ENCODE measurements at places on chromosomes 6 and 20.

- DNase-seq = no peak
Measured at GRCh38 chr6:157157258-157157657, 166.1 kb downstream of the TMEM242 start.

DNA sequence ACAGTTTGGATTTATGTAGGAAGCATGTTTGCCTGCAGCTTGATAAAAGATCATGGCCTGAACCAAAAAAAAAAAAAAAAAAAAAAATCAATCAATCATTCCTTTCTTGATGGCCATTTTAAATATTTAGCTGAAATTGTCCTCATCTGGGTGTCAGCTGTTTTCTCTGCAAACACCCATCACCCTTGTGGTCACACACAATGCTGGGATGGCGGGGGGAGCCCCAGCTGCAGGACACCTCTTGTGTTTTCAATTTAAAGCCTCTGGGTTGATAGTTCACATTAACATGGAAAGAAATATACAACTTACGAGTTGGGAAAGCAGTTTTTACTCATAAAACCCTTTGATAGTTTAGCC lies 160.4 kb downstream of the ZFP64 start:
- DNase-seq = no peak

GRCh38 chr6:132405143-132405915 lies 4.1 kb upstream of the MOXD1 start:
- no peak for DNase-seq

- no peak for DNase-seq
Measured at GRCh38 chr6:105795913-105796517, 290.1 kb upstream of the PRDM1 start.

- DNase-seq = no peak
Measured at GRCh38 chr6:107115695-107116327, 496 bp upstream of the BEND3 start.

- no peak for DNase-seq
Measured at GRCh38 chr6:22363714-22364239, 66.9 kb upstream of the PRL start.

DNA sequence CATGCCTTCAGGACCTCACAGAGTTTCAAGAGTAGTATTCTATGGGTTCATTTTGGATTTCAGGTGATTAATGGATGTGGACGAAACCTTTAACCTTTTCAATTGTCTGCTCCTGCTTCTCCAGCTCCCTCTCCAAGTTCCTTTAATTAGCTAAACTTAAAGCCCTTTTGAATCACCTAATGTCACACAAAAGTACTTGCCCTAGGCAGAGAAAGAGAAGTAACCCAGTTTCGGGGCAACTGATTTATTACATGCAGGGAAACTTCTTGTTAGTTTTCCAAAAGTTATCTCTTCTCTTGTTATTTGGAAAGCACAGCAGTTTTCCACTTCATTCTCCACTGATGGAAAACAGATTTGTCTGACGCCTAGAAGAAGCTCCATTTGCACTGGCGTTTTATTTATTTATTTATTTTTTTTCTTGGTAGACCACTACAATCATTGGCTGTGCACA lies 407.7 kb upstream of the JARID2 start:
- no peak for DNase-seq

GRCh38 chr6:151501511-151502136 lies 7.8 kb downstream of the CCDC170 start:
- no peak for DNase-seq

GRCh38 chr20:38537176-38537575 lies 43.8 kb upstream of the ADIG start:
- DNase-seq = no peak

DNA sequence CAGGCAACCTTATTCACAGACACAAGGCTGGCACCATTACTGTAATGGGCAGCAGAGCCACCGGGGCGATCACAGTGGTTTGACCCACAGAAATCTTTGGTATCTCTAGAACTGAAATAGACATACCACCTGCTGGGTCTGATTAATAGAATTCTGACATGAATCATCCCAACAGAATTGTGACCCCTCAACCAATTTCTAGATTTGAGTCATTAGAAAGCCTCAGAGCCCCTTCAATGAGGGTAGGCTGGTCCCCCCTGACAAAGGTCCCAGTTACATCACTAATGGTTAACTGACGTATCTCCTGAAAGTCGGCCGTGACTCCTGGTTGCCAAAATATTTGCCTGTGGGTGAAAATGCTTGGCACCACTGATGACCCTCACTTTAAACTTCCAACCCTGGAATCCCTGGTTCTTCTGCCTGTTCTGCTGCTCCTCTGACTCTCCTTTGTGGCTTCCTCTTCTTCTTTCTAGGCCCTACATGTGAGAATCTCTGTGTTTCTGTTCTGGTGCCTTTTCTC lies 124.9 kb upstream of the ARID1B start:
- DNase-seq = no peak

GRCh38 chr6:391559-392440 lies at the start of gene IRF4:
Gene IRF4, plus strand, starts transcription at chr6:391752. Its CDS starts 1,401 bp downstream, at chr6:393153.
- DNase-seq = no peak

DNA sequence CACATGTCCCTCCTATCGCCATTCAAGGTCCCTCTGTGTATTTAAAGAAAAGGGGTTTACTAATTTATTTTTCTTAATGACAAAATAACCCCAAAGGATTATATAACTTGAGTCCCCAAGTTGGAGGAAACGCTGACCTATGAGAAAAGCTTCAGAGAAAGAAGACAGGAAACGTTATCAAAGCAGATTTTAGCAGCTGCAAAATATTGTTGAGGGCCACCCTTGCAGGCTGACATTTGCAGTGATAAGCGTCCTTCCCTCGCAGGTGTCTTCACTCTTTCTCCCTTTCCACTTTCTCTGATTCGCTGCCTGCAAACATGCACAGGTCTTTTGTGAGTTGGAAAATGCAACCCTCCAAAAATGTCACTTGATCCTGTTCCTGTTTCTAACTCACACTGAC lies 103.2 kb upstream of the RIPOR2 start:
- no peak for DNase-seq

GRCh38 chr6:42153921-42154320 lies 11.5 kb upstream of the C6orf132 start:
- DNase-seq = no peak

DNA sequence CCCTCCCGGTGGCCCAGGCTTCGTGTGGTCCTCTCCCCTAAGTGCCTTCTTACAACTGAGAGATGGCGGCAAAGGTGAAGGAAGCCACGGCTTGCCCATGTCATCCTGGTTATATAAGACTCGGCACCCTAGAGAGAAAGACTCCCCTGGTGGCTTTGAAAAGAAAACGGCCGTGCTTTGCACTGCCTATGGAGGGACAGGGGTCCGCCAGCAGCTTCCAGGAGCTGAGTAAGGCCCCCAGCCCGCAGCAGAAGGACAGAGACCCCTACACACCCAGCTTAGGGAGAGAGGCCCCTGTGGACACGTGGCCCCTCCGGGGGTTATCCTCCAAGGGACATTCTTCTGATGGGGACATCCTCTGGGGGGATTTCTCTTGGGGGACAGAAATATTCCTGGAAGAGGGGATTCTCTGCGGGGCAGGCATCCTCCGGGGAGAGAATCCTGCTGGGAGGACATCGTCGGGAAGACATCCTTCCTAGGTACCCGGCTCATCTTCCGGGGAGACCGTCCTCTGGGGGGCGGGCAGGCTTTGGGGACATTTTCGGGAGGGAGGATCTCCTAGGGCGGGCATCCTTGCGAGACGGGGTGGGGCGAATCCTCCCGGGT lies 511 bp upstream of the OGFR start:
- DNase-seq = no peak

- no peak for DNase-seq
Measured at GRCh38 chr20:32157611-32158010, 48.1 kb downstream of the TM9SF4 start.

DNA sequence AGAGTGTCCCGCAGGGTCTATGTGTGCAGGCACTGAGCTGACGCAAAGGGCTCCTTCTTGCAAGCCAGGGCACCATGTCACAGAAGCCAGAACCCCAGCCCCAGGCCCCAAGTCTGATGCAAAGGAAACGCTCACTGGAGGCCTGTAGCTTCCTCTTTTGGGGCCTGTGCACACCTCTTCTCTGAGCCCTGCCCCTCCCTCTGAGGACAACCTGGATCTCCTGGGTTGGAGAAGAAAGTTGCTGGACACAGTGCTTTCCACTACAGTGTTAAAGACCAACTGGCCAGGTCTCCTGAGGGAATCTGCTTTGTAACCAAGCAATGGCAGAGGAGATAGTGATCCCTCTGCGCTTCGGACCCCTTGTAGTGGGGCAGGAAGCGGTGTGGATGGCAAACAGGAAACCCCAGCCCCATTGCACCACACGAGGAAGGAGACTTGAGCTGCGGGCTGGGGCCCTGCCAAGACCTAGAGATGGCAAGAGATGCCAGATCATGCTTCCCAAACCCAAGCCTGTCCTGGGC lies 90.0 kb downstream of the PRND start:
- DNase-seq = no peak

GRCh38 chr6:162887981-162888689 lies 160.4 kb downstream of the PACRG start:
- DNase-seq = no peak

- DNase-seq = no peak
Measured at GRCh38 chr20:5090191-5090590, 29.6 kb downstream of the PCNA start.

- DNase-seq = no peak
Measured at GRCh38 chr6:153032255-153032882, 29.9 kb upstream of the MTRF1L start.

DNA sequence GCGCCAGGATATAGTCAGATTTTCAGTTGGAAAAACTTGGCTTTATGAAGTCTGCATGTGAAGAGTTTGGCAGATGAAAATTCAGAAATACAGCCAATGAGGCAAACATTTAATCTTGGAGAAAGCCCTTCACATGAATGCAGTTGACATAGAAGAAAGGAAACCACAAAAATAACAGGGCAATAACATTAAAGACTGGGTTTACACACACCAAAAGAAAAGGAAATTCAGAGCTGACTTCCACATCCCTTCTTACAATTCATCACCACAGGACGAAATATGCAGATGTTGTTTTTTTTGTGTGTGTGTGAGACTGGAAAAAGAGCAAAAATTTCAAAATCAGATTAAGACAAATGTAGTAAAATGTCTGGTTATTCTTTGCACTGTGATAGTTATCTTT lies 69.8 kb upstream of the HEY2 start:
- DNase-seq = no peak

DNA sequence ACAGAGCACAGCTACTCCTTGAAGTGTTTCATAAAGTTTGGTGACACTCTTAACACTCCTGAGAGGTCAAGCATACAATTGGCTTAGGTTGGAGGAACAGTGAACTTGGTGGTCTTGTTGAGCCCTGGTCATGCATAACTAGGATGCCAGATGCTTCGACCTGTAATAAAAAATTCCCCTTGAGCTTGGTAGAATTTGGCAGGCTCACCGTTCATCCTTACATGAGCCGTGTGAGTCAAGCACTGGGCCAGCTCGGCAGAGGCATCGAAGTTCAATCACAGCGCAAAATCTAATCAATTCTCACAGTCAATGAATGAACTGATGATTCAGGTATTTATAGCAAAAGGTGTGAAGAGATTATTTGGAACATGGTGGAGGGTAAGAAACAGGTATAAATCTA lies 33.7 kb downstream of the CYP24A1 start:
- no peak for DNase-seq

DNA sequence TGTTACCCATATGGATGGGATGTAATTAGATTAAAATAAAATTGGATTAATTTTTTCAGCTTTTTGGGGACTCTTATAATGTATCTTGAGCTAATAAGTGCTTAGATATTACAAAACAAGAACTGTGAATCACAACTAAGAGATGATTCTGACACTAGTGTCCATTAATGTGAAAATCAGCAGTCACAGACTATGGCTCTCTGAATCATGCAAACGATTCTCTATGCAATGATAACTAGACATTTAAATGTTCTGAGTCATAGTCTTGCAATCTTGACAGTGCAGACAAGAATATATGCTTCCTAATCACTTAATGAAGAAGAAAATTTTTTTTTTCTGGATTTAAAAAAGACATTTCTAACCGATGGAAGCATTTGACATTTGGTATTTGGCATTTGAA lies 82.2 kb upstream of the OPRM1 start:
- no peak for DNase-seq

GRCh38 chr6:123333000-123333756 lies 303.6 kb downstream of the TRDN start:
- no peak for DNase-seq

DNA sequence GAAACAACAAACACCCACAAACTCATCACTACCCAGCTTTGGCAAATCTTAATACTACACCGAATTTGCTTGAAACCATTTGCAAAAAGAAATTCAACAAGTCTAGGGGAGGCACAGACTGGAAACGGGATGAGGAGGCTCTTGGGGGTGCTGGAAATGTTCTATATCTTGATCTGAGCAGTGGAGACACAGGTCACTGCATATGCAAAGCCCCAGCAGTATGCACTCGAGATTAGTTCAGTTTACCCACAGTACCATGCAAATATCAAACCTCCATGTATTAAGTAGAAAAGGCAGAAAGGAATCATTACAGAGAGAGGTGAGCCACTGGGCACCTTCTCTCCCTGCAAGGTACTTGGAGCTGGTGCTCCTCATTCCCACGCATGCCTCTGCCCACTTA lies 75.9 kb downstream of the PREX1 start:
- no peak for DNase-seq

- DNase-seq = no peak
Measured at GRCh38 chr20:63086421-63087235, 79.9 kb upstream of the BHLHE23 start.

GRCh38 chr6:132072831-132073230 lies 121.7 kb upstream of the CCN2 start:
- no peak for DNase-seq

DNA sequence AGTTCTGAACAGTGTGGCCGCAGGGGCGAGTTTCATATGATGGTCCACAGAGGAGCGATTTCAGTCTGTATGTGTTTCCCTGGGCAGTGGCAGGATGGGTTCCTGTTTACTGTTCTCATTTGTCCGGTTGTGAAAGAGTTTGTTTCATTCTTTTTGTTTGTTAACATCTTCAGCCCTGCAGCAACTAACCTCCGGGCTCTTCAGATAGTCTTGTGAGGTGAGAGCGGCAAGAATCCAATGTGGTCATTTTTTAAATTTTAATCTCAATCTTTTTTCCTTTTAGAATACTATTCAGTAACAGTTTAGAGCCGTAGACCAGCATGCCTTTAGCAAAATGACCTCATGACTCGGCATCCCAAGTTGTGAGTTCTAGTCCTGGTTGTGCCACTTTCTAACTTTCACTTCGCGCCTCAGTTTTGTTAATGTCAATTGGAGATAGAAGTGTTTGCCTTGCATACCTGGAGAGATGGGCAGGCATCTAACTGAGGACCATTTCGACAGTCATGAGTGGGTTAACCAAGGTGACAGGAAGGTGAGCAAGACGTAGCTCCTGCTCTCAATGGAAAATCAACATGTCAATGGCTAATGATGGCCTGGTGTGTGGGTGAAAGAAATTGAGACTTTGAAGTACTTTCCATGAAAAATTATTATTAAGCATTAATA lies 38.5 kb upstream of the PXDC1 start:
- DNase-seq = no peak

DNA sequence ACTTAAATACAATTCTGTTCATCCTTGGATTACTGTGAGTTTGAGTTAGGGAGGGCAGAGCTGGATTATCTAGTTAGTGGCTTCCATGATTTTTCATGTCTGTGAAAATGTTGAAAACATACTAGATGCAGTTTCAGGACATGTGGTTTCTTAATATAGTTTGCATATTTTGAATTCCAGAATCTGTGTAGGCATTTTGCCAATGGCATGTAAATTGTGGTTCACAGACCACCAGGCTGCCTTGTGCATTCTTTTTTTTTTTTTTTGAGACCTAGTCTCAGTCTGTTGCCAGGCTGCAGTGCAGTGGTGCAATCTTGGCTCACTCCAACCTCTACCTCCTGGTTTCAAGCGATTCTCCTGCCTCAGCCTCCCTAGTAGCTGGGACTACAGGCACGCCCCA lies 42.8 kb downstream of the CDC5L start:
- DNase-seq = no peak
